ENCODE measurements at places on chromosomes 12 and 14.

DNA sequence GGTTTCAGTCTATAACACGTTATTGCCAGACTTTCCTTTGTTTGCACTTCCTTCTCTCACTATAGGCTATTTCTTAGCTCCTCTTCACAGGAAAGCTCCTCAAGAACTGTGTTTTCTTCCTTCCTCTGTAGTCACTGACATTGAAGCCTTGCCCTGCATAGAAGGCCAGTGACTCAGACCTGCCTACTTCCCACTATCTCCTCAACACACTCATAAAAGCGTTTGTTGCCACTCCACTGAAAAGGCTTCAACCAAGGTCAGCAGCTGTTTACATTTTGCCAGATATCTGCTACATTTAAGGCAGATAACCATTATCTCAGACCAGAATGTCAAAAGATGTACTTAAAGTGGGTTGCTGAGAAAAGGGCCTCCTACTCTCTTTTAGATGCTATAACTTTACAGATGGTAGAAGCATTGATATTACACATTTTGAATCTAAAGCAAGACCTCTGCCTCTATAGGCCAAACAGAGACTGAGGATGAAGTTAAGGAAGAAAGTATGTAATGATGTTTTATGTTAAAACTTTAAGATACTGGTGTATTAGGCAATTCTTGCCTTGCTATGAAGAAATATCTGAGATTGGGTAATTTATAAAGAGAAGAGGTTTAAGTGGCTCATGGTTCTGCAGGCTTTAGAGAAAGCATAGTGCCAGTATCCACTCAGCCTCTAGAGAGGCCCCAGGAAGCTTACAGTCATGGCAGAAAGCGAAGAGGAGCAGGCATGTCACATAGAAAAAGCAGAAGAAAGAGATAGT lies 233.3 kb upstream of the FLRT2 start:
- DNase-seq, result no peak

GRCh38 chr12:98417266-98417665 lies 98.1 kb upstream of the TMPO start:
- DNase-seq, result no peak

- no peak for DNase-seq
Measured at GRCh38 chr12:20017802-20018201, 350.5 kb upstream of the PDE3A start.

- no peak for DNase-seq
Measured at GRCh38 chr14:58964598-58964928, 223.9 kb upstream of the DAAM1 start.

DNA sequence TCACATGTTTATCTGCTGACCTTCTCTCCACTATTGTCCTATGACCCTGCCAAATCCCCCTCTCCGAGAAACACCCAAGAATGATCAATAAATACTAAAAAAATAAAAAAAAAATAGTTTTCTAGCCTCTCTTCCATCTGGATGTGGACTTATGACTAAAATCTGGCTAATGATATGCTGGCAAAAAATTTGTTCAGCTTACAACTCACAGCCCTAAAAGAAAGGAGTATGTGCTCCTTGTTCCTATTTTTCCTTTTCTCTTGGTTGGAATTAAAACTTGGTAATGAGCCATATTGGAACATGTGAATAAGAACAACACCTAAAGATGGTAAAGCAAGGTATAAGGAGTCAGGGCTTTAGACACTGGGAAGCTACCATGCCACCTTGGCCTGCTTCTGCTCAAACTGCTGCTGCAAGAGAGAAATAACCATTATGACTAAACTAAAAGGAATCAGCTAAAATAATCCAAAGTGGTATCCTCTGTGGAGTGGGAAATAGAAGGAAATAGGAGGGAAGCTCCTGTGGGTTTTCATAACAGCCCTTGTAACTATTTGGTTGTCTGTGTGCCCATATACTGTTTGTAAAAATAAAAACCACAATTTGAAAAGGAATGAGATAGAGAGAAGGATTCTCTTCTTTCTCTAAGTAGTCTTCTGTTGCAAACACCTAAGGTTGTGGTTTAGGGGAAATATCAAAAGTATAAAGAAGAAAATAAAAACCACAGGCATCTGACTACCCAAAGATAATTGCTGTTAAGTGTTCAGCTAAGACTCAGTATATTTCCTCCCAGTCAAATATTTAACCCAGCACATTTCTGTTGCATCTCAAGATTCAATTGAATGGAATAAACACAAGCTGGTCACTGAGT lies 53.8 kb downstream of the SDR9C7 start:
- no peak for DNase-seq

DNA sequence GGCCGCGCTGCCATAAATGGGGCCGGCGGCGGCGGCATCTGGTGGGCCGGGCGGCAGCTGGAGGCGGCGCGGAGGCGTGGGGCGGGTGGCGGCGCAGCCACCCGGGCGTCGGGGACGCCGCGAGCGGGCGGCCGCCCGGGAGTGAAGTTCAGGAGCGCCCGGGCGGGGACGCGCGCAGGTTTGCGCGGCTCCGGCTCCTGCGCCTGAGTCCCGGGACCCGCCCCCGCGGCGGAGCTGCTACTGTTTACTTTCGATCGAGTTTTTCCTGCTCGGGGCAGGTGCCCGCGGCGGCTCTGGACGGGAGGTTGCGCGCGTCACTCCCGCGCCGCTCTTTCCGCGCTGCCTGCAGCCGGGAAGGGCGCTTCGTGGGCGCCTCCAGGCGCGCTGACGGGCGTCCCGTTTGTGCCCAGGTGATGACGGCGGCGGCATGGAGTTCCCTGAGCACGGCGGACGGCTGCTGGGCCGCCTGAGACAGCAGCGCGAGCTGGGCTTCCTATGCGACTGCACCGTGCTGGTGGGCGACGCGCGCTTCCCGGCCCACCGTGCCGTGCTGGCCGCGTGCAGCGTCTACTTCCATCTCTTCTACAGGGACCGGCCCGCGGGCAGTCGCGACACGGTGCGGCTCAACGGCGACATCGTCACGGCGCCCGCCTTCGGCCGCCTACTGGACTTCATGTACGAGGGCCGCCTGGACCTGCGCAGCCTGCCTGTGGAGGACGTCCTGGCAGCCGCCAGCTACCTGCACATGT lies at the start of gene ZBTB42:
Gene ZBTB42 (plus strand): TSS at position 331 of the 749 bp plus-strand sequence. CDS start 97 bp downstream, at position 428.
- DNase-seq, result peak; percentile 68

DNA sequence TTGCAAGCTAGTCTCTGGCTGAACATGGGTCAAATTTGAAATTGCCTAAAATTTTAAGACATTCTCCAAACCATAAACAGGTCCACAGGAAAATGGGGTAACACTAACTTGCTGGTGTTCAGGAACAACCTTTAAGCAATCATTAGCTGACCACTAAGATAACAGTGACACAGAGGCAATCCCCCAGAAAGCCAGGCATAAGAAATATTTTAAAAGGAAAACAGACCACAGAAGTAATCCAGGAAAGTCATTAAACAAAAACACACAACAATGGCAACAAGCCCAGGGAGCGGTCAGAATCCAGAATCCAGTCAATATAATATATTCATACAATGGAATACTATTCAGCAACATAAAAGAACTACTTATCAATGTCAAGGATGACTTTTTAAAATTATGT lies 59.1 kb downstream of the LRP6 start:
- DNase-seq, result no peak

Measured in T-helper 2 cell (primary cell).